ENCODE measurements at places on chromosomes 5 and 9. TPM values are rescaled to one million over a fixed set of nuclear protein-coding genes. Genes with fewer than 3 reads are reported as not detected.

GNE gene
- 24.3 TPM for total RNA-seq

GRCh38 chr5:154568589-154568988, 90.6 kb upstream of the HAND1 start:
- no peak for DNase-seq

ADAMTS19 gene
- total RNA-seq = not detected

CANX gene
- 949 TPM for total RNA-seq

DNA sequence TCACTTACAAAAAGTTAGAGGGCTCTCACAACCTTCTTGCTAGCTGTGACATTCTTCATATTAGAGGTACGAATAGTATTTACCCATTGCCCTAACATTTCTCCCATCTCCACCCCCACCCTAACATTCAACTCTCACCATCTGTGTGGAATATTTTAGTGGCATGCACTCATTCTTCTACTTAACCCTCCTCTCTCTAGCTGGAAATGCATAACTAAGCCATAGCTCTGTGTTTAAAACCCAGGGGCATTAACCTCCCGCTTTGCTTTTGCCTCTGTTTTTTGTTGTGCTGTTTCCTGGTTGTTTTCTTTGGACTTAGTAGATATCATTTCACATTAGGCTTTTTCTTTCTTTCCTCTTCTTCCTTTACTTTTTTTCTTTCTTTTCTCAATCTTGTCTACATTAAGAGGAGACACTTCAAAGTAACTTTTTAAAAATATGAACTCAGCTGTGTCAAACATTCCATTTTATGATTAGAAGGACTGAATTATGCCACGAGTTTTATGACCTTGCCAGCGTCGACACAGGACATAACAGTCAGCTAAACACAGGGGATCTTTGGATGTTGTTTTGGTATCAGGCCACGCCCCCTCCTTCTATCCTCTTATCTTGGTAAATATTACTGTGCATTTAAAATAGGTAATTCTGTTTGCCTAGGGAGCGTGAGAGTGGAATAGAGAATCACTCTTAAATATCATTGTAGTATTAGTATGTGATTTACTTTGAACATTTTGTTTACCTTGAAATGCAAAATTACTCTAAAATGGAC, 236.0 kb downstream of the CD180 start:
- DNase-seq = no peak

NFIB gene
- 141 TPM for total RNA-seq

- DNase-seq = no peak
These were observed 89.8 kb upstream of the COL5A1 start for GRCh38 chr9:134551644-134552348.

PAEP gene
- total RNA-seq = not detected

DNA sequence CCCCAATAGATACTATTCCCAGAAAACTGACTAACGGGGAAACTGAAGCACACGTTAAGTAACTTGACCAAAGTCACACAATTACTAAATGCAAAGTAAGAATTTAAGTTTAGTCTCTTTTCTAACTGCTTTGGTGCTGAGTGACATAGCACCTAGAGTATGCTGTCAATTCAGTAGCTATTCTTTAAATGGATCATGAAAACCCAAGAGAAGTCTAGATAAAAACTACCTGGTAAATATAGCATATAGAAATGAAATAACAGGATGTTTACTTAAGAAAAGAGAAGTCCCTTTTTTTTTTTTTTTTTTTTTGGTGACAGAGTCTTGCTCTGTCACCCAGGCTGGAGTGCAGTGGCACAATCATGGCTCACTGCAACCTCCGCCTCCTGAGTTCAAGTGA, 129.2 kb downstream of the PDE4D start:
- no peak for DNase-seq

- no peak for DNase-seq
These were observed 282.6 kb downstream of the SPATA31D1 start for GRCh38 chr9:82271106-82271561.

KIF4B gene
- not detected for total RNA-seq

GRCh38 chr5:42338136-42338535, 85.1 kb upstream of the GHR start:
- DNase-seq = no peak

DNA sequence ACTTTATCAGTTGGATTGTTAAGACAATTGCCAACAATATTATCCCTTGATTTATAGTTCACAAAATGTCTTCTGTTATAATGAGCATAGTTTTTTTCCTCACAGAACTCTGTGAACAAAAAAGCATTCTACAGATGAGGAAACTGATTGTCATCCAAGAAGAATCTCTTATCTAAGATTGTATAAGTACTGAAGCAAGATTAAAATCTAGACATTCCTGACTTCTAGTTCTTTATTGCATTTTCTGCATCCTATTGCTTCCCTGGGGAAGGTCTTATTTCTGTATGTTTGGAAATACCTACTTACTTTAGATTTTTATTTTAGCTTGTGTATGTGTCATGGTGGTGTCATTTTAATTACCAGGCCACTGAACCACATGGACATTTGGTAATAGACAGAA, 884.9 kb upstream of the WWC1 start:
- no peak for DNase-seq

DNA sequence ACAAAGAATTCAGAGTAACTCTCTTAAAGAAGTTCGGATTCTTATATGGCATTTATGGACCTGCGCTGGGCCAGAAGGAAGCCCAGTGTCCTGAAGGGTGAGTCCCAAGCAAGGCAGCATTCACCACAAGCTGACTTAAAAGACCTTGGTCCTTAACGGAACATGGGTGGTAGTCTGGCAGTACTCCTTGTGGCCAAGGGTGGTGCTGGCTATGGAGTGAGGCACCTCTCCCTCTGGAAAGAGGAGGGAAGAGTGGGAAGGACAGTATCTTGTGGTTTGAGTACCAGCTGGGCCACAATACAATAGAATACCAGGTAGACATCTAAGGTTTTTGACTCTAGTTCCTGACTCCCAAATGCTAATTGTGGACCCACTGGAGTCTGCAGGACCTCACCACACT, 425.7 kb upstream of the CYLC2 start:
- DNase-seq = no peak

DNA sequence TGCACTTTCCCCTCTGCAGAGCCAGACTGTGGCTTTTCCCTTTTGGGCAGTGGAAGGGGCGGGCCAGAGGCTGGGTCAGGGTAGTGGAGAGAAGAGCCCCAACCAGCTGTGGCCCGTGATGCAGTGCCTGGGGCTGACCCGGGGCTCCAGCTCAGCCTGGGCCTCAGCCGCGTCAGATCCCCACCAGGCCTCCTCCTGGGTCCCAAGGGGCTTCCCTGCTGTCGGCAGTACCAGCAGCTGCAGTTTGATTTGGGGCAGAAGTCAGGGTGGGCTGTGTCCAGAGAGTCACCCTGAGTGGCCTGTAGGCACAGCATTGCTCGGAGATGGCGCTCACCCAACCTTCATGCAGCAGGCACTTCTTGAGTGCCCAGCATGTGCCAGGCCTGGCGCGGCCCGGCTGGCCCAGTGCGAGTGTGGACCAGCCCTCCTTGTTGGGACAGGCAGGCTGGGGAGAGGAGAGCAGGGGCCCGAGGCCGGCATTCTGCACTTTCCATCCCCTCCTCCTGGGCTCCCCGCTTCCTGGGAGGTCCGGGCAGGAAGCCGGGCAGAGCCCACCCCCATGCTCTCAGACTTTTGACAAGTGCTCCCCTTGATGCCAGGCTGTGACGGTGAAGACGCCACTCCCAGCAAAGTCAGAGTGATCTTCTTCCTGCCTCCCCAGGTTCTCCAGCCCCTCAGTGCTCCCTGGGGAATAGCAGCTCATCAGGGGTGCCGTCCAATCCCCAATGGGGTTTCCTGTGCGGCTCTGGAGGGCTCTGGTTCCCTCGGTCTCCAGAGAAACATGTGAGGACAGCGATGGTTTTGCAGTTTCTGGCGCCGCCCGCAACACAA, 88.3 kb upstream of the COL5A1 start:
- no peak for DNase-seq

DNA sequence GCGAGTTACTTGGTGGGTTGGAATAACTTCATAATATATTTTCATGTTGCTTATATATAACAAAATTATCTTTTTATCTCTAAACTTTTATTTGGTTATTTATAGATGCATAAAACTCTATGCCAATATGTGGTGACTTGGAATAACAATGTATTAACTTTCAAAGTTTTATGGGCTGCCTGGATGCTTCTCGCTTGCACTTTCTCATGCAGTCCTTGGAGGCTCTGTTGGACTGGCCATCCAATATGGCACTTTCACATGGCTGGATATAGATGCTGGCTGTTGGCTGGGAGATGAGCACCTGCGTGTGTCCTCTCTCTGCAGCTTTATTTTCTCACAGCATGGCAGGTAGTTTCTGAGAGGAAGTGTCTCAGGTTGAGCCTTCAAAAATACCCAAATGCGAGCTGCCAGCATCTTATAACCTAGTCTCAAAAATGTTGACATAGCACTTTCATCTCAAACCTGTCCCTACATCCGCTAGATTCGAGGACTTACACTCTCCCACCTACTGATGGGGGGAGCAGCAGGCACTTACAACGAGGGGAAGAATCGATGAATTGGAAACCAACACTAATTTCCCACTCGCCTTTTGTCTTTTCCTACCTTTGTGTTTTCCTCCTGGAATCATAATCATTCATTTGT, 48.3 kb upstream of the SMARCA2 start:
- DNase-seq = no peak

GPR21 gene
- total RNA-seq = 4.0 TPM

All from thyroid gland (tissue), 4 donors.